ENCODE measurements at places on chromosomes 16 and 17.
A peak's percentile ranks its signal among the peaks of the same experiment; 100 is the strongest.

GRCh38 chr17:47687748-47688147, 6.2 kb upstream of the TBKBP1 start:
- DNase-seq, result no peak

- DNase-seq, result no peak
Observed at GRCh38 chr16:60648290-60648689, 1387.9 kb downstream of the CDH8 start.

DNA sequence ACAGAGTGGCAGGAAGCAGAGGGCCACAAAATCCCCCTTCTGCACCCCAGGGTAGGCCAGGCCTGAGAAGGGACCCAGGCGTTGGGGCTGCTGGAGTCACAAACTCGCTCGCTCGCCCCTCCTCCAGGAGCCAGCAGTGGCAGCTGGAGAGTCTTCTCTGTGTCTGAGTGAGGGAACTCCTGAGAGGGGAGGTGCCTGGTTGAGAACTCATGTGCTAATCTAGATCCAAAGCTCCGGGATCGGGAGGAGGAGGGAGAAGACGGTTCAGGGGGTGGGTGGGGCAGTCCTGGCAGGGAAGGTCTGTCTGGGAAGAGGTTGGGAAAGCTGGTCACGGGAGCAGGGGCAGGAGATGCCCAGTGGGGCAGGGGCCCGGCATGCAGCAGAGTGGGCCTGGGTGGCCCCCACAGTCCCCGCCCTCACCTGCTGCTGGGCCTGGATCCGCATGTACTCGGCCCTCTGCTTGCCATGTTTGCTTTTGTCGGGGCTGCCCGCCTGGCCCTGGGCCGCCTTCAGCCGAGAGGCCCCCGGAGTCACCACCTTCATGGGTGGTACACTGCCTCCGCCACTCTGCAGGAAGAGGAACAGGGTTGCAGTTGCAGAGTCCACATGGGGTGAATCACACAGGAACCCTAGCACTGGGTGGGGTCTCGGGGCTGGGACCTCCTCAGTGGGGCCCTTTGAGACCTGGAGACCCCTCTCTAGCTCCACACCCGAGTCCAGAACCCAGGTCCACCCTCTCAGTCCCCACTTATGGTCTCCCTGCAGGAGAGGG, 62.2 kb downstream of the SRCIN1 start:
- DNase-seq, result no peak

- no peak for DNase-seq
Observed at GRCh38 chr17:2043785-2044184, 2.0 kb downstream of the OVCA2 start.

GRCh38 chr17:9213303-9213640, 192.0 kb downstream of the NTN1 start:
- no peak for DNase-seq

- DNase-seq, result no peak
Observed at GRCh38 chr17:63644846-63645245, 22.6 kb downstream of the MAP3K3 start.

- DNase-seq, result no peak
Observed at GRCh38 chr17:62573480-62574117, 53.9 kb upstream of the MRC2 start.

DNA sequence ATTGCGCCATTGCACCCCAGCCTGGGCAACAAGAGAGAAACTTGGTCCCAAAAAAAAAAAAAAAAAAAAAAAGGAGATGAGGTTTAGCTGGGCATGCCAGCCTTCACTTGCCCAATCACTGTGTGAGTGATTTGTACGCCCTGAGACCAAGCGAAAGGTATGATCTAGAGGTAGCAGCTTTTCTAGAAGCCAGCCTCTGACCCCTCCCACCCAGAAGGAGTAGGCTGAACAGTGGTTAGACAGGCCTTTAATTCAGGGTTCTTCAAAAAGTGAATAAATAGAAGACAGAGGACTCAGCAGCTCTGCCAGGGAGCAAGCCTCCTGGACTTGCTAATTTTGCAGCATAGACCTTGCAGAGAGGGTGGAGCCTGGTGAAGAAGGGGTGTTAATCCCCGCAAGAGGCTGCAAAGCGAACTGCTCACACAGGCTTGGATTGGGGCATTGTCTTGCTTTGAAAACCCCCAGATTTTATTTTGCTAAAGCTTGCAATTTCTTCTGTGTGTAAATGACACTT, 7.1 kb upstream of the CYTH1 start:
- no peak for DNase-seq

- DNase-seq, result no peak
Observed at GRCh38 chr16:19882646-19883045, 2.0 kb downstream of the GPRC5B start.

DNA sequence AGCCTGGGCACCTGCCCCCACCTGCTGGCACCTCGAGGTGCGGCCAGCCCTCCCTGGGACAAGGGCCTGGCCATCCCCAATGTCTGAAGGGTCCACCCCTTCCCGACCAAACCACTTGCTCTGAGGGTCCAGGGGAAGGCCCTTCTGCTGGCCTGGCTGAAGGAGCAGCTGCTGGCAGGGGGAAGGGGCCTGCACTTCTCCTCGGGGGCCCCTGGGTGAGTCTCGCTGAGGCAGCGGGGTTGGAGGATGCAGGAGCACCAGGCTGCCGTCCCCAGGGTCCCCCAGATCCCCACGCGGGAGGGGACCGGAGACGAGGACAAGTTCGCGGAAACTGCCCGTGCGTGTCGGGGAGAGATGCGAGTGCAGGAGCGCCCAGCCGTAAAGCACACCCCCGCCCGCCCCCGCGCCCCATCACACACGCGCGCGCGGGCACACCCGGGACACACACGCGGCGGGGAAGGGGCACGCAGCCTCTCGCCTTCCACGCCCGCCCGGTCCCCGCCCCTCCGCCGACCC, 725 bp upstream of the CACNA1H start:
- peak; percentile 20 for DNase-seq
